ENCODE measurements at places on chromosomes 3 and 15.
A peak's percentile ranks its signal among the peaks of the same experiment; 100 is the strongest.

DNA sequence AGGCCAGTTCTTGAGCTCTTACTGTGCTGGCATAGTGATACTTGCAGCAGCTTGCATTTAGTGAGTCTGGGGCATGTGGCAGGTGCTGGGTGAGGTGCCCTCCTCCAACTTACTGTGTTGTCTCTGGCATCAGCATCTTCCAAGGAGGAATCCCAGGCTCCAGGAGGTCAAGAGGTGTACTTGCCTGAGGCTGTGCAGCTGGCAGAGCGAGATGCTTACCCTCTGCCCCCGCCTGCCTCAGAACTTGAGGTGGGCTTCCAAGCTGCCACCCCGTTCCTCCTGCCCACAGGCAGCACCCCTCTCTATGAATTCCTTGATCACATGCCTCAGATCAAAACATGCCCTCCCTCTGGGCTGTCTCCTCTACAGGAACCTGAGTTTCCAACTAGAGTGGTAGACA, 86.0 kb downstream of the EEFSEC start:
- no peak overlapping the region for H3K4me3 ChIP-seq
- DNase-seq: no peak
- no peak overlapping the region for H3K27ac ChIP-seq
- H3K4me1 ChIP-seq: no peaks in the 10 kb centered on the region
- no peaks in the 10 kb centered on the region for H3K36me3 ChIP-seq

- H3K27me3 ChIP-seq: no peaks in the 10 kb centered on the region
- no peak overlapping the region for H3K4me3 ChIP-seq
- H3K27ac ChIP-seq: no peak overlapping the region
- no peaks in the 10 kb centered on the region for H3K4me1 ChIP-seq
- DNase-seq: no peak
Measured at GRCh38 chr3:51610708-51611107, 60.3 kb upstream of the TEX264 start.

DNA sequence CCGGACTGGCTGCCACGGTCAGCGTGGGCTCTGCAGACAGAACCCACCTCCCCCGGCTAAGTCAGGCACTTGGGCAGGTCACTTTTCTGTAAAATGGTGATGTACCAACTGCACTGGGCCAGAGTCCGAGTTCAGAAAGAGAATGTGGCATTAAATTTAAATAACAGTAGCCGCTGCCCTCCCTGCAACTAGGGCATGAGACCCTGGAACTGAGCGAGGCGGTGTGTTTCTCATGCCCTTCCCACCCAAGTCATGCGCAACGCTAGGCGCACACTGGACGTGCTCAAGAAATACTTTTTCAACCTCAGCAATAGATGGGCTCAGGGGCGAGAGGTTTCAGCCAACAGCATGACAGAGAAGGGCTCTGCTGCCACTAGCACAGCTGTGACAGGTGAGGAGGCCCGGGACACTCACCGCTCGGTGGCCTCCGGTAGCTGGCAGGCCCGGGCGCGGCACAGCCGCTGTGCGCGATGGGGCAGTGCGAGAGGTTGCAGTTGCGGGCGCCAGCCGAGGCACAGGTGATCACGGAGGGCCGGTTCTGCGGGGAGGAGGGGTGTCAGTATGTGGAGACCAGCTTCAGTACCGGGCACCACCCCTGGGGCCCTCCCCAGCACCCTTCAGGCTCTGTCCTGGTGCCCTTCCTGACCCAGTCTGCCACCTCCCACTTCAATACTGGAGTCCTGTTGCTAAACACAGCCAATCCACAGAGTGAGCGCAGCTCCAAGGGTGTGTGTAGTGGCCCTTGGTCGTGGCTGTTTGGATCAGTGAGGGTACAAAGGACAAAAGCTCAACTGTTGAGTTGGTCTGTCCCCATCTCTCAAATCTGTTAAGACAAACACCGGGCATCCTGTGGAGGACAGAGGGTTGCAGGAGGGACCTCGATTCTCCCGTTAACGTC, 84.5 kb downstream of the VGLL4 start:
- peaks cover 18% of the 10 kb centered on the region for H3K4me1 ChIP-seq
- peak overlapping the region; percentile 65 for H3K27ac ChIP-seq
- peak; percentile 49 for DNase-seq
- H3K4me3 ChIP-seq: no peak overlapping the region
- no peaks in the 10 kb centered on the region for H3K36me3 ChIP-seq

DNA sequence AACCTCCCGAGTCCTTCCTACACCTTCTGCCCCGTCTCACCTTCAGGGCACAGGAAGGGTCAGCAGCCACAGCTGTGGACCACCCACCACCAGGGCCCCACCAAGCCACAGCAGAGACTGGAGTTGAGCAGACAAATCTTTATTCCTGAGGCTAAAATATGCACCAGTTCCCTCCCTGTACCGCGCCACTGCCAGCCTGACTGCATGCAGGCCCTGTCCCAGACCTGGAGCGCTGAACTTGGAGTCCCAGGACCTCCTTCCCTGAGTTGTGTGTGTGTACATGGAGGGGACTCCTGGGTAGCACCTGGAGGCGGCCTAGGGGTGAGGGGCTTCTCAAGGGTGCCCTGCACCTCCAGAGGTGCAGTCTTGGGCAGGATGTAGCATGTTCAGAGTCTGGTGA, 4.0 kb upstream of the TMEM89 start:
- no peak for DNase-seq
- H3K27me3 ChIP-seq: no peaks in the 10 kb centered on the region

DNA sequence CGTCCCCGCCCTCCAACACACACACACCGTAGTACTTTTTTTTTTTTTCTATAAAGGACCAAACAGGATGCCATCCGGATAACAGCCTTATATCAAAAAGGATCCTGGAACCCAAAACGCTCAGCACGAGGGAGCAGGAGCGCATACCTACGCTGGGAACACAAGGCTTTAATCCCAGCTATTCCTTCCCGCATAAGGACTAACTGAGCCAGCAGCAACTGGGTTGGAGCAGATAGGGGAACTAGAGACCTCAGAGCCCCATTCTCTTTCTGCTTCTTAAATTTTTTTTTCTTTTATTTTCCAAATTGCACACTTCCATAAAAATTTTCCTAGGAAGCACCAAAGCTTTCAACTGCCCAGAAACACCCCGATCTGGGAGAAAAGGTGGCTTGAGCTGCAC, 1.3 kb downstream of the TRANK1 start:
- H3K27ac ChIP-seq: peak overlapping the region; percentile 50
- no peaks in the 10 kb centered on the region for H3K4me1 ChIP-seq

DNA sequence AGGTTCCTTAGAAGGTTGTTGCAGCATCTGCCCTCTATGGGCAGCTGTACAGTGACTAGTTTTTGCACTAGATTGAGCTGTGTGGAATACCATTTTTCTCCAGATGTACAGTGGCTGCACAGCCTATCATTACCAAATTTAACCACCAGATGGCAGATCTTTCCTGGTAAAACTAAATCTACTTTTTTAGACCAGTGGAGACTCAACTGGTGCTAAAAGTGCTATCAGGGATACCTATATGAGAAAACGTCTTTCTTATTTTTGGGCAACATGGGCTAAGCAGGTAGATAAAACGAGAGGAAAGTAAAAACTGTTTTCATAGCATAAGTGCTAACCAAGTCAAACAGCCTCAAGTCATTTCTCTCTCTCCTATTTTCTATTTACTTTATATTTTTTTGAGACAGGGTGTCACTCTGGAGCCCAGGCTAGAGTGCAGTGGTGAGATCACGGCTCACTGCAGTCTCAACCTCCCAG, 21.2 kb downstream of the IGSF10 start:
- no peak overlapping the region for H3K4me3 ChIP-seq
- no peaks in the 10 kb centered on the region for H3K4me1 ChIP-seq
- H3K36me3 ChIP-seq: no peaks in the 10 kb centered on the region
- no peak overlapping the region for H3K27ac ChIP-seq

DNA sequence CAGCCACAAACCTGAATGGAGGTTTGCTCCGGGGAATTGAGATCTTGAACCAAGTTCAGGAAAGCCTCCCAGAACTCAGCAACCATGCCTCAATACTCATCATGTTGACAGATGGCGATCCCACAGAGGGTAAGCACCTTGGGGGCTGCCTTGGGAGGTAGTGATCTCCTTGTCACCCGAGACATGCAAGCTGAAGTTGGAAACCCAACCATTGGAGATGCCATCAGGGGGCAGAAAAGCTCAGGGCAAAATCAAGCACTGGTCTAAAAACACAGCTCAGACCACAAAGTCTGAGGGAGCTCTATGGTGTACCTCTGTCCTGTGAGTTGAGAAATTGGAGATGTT, 5.8 kb downstream of the ITIH1 start:
- DNase-seq: no peak
- H3K36me3 ChIP-seq: no peaks in the 10 kb centered on the region
- no peak overlapping the region for H3K4me3 ChIP-seq
- no peak overlapping the region for H3K27ac ChIP-seq

- no peak for DNase-seq
- no peak overlapping the region for H3K27ac ChIP-seq
- H3K27me3 ChIP-seq: no peaks in the 10 kb centered on the region
- H3K4me3 ChIP-seq: no peak overlapping the region
- no peaks in the 10 kb centered on the region for H3K36me3 ChIP-seq
Measured at GRCh38 chr3:173617490-173617889, 219.9 kb downstream of the NLGN1 start.

DNA sequence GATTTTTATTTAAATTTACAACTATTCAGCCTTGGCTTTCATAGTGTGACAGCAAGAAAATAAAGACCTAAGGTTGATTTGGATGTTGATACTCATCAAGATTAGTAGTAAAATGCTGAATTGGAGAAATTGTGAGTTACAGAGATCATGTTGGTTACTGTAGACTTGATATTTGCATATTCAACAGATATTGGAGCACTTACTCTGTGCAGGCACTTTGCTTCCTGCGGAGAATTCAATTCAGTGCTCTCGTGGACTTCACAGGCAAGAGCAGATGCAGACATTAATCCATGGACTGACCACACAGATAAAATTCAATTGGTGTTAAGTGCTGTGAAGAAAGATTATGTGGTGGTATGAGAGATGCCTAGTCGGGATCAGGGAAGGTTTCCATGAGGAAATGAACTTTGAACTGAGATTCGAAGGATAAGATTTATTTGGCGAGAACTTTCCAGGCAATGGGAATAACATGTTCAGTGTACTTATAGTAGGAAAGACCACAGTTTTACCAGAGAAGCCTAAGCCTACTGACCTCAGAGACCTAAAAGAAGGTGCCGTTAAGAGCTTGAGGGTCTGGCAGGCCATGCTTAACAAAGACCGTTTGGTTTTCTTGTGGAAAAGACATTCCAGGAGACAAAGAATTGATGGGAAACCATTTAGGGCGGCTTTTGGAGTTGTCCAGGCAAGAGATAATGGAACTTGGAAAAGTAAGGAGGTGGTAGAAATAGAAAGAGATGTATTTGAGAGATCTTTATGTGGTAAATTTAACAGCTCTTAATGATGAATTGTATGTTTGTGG, 4.3 kb downstream of the SELENOT start:
- H3K4me1 ChIP-seq: peaks cover 7% of the 10 kb centered on the region
- no peak overlapping the region for H3K27ac ChIP-seq
- DNase-seq: no peak
- no peak overlapping the region for H3K4me3 ChIP-seq
- H3K27me3 ChIP-seq: no peaks in the 10 kb centered on the region

- no peaks in the 10 kb centered on the region for H3K27me3 ChIP-seq
- no peaks in the 10 kb centered on the region for H3K36me3 ChIP-seq
Measured at GRCh38 chr3:100526613-100527346, 34.4 kb downstream of the TMEM45A start.

DNA sequence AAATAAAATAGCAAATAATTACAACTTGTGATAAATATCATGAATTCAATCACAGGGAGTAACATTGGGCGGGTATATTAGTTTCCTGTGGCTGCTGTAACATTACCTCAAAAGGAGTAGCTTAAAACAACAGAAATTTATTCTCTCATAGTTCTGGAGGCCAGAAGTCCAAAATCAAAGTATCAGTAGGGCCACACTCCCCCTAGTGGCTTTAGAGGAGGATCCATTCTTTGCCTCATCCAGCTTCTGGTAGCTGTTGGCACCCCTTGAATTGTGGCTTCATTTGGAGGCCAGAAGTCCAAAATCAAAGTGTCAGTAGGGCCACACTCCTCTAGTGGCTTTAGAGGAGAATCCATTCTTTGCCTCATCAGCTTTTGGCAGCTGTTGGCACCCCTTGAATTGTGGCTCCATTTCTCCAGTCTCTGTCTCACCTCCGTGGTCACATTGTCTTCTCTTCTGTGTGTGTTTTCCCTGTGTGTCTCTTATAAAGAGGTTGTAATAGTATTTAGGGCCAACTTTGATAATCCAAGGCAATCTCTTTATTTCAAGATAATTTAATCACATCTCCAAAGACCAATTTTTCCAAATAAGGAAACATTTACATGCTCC, 3.1 kb upstream of the CFAP20DC start:
- no peak overlapping the region for H3K27ac ChIP-seq
- H3K27me3 ChIP-seq: no peaks in the 10 kb centered on the region
- no peak overlapping the region for H3K4me3 ChIP-seq
- no peak for DNase-seq

- no peak overlapping the region for H3K4me3 ChIP-seq
- H3K27me3 ChIP-seq: no peaks in the 10 kb centered on the region
- peak overlapping the region; percentile 7 for H3K27ac ChIP-seq
- H3K4me1 ChIP-seq: peaks cover 7% of the 10 kb centered on the region
- no peaks in the 10 kb centered on the region for H3K36me3 ChIP-seq
- DNase-seq: no peak
Measured at GRCh38 chr3:177538750-177539730, 341.8 kb upstream of the TBL1XR1 start.

- H3K27me3 ChIP-seq: no peaks in the 10 kb centered on the region
- no peaks in the 10 kb centered on the region for H3K4me1 ChIP-seq
- H3K36me3 ChIP-seq: no peaks in the 10 kb centered on the region
- no peak overlapping the region for H3K4me3 ChIP-seq
Measured at GRCh38 chr3:74518610-74519009, 95.8 kb downstream of the CNTN3 start.

- H3K4me3 ChIP-seq: peak overlapping the region; percentile 59
- no peaks in the 10 kb centered on the region for H3K36me3 ChIP-seq
- no peaks in the 10 kb centered on the region for H3K27me3 ChIP-seq
- peak overlapping the region; percentile 97 for H3K27ac ChIP-seq
- DNase-seq: peak; percentile 32
- no peaks in the 10 kb centered on the region for H3K4me1 ChIP-seq
Measured at GRCh38 chr15:91694131-91694830, 159.2 kb upstream of the SLCO3A1 start.
